ENCODE measurements at places on chromosomes 11 and 22.

- no peak for DNase-seq
Observed at GRCh38 chr11:73465871-73466270, 89.7 kb downstream of the RELT start.

GRCh38 chr11:61058583-61059259 is 43.6 kb upstream of the CD5 start:
- no peak for DNase-seq

DNA sequence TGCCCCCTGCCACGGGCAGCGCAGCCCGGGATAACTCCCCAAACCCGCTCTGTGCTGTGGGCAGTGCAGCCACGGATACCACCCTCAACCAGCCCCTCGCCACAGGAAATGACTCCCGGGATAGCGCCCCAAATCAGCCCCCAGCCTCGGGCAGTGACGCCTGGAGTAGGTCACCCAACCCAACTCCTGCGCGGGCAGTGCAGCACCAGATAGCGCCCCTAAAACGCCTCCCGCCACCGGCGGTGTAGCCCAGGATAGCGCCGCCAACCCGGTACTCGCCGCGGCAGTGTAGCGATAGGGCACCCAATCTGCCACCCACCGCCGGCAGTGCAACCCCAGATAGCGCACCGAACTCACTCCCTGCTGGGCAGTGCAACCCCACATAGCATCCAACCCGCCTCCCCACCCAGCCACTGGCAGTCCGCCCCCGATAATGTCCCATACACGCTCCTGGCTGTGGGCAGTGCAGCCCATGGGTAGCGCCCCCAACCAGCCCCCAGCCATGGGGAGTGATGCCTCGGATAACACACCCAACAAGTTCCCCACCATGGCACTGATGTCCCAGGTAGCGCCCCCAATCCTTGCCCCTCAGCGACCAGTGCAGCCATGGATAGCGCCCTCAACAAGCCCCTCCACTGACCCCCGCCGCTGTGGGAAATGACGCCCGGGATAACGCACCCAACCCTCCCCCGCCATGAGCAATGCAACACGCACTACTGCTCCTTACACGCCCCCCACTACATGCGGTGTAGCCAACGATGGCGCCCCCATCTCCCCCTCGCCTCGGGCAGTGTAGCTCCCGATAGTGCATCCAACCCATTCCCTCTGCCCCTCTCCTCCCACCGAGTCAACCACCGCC is 1.5 kb downstream of the RFPL2 start:
- no peak for DNase-seq

- no peak for DNase-seq
Observed at GRCh38 chr11:97645736-97646135, 1255.9 kb downstream of the JRKL start.

GRCh38 chr11:45811571-45812290 is 6.8 kb downstream of the SLC35C1 start:
- no peak for DNase-seq

GRCh38 chr11:118215765-118216164 is 9.0 kb downstream of the JAML start:
- DNase-seq = no peak

DNA sequence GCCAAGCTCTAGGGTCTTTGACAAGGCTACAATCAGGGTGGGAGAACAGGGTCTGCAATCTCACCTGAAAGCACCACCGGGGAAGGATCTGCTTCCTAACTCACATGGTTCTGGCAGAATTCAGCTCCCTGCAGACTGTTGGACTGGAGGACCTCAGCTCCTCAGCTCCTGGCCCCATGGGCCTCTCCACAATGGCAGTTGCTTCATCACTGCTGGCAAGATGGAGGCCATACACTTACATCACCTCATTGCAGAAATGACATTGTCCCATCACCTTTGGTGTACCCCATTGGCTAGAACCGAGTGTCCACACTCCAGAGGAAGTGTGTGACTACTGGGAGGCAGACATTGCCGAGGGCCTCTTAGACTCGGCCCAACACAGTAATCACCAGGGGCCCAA is 20.9 kb upstream of the MPPED1 start:
- no peak for DNase-seq

DNA sequence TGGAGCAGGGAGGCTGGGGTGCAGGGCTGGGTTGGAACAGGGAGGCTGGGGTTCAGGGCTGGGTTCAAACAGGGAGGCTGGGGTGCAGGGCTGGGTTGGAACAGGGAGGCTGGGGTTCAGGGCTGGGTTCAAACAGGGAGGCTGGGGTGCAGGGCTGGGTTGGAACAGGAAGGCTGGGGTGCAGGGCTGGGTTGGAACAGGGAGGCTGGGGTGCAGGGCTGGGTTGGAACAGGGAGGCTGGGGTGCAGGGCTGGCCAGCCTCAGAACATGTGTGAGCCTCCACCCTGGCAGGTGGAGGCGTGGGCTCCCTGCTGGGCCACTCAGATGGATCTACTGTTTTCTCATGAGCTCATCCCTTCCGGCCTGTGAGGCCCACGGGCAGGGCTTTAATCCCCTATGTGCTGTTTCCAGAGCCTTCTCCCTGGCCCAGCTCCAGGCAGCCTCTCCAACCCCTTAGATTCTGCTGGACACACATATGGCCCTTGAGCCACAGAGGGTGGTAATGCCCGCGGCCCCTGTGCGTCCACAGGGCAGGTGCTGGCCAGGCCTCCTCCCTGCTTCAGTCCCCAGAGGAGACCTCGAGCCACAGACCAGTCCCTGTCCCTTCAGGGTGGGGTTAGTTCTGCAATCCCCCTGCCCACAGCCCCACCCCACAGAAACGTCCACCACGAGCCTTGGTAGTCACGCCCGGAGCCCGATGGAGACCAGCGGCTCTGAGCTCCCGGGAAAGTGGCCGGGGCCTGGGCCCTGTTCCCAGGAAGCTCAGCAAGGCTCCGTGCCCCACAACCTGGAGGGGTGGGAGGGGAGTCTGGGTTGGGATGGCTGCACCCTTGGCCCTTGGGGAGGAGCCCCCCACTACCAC is 197.9 kb downstream of the BRD1 start:
- no peak for DNase-seq

DNA sequence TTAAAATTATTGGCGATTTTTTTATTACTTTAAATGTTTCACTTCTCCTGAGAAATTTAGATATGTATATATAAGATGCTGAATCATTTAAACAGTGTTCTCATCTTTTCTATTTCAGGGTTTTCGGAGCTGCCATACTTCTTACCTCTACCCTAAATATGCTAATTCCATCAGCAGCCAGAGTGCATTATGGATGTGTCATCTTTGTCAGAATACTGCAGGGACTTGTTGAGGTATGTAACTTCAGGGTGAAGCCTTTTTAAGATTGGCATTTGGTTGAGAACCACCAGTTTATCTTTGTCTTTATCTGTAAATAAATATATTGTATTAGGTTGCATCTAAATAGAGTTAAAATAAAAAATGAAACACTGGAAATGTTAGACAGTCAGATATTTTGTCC is 21.1 kb downstream of the SLC17A6 start:
- DNase-seq = no peak

DNA sequence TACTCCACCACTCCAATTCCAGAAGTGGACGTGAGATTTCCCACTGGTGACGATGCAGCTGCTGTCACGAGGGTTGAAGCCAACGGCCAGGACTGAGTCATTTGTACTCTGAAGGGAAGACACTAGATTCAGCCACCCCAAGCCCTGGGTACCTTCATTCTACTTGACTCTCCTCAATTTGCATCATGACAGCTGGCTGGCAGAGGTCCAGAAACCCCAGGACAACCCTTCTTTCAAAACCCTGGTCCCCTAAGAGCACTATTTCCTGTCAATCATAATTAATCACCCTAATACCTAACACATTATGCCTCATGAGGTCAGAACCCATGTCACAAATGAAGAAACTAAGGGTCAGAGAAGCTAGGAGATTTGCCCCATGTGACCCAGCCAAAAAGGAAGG is 4.9 kb downstream of the EML3 start:
- DNase-seq = no peak

GRCh38 chr11:60942970-60943565 is 8.9 kb downstream of the SLC15A3 start:
- DNase-seq = no peak

- DNase-seq = no peak
Observed at GRCh38 chr22:40241200-40241763, 63.6 kb downstream of the TNRC6B start.

DNA sequence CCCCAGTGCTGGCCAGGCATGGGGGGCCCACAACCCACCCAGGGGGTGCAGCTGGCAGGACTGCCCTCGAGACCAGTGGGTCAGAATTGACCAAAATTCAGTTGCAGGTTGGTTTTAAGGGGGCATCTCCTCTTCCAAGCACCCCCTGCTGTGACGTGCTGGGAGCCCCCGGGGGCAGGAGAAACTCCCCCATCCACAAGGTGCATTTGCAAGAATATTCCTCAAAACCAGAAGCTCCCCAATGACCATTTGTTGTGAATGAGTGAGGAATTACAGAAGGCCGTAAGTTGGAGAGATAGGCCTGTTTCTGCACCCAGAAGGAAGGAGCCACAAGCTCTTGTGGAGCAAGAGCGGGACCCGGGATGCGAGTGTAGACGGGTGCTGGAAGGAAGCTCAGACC is 414.5 kb downstream of the BRD1 start:
- DNase-seq = no peak
